Progenitor cell of endocrine pancreas (in vitro differentiated cells): ENCODE measurements at places on chromosomes 3 and 15.

DNA sequence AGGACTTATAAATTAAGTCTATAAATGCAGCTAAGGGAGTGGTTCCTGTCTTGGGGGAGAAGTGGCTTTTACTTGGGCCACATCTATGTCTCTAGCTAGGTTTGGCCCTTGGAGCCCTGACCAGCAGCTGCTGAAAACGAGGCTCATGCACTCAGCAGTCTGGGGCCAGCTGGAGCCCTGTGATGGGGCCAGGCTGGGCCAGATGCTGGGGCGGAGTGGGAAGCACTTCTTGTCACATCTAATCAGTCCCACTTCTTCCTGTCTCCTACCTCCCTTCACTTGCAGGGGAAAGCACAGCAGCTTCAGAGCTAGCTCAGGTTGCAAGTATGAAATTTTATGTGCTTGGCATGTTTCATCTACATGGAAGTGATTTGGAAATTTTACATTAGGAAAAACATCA lies 209.9 kb upstream of the ROPN1 start:
- H3K4me3 ChIP-seq = no peak overlapping the region
- H3K27me3 ChIP-seq = no peaks in the 10 kb centered on the region
- H3K27ac ChIP-seq = no peak overlapping the region
- H3K36me3 ChIP-seq = no peaks in the 10 kb centered on the region
- H3K4me1 ChIP-seq = peaks cover 4% of the 10 kb centered on the region

- no peak for DNase-seq
- no peak overlapping the region for H3K27ac ChIP-seq
- H3K4me3 ChIP-seq = no peak overlapping the region
- H3K27me3 ChIP-seq = no peaks in the 10 kb centered on the region
Observed at GRCh38 chr3:99393961-99394360, 244.4 kb upstream of the COL8A1 start.

DNA sequence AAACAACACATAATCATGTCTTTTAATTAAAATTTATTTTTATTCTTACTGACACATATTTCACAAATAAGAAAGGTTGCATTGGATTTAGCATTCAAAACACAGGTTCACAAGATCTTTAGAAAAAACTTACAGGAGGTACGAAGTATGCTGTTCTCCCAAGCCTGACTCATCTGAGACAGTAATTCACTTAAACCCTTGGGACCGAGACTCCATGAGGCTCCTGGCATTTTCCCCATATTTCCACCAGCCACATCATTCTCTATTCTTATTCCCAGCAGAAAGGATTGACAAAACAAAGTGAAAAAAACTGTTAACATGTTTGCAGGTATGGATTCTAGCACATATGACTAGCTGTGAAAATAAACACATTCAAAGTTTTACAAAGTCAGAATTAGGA lies 52.6 kb downstream of the CNTN3 start:
- no peak overlapping the region for H3K4me3 ChIP-seq
- no peak overlapping the region for H3K27ac ChIP-seq
- peaks cover 4% of the 10 kb centered on the region for H3K4me1 ChIP-seq
- DNase-seq = no peak

DNA sequence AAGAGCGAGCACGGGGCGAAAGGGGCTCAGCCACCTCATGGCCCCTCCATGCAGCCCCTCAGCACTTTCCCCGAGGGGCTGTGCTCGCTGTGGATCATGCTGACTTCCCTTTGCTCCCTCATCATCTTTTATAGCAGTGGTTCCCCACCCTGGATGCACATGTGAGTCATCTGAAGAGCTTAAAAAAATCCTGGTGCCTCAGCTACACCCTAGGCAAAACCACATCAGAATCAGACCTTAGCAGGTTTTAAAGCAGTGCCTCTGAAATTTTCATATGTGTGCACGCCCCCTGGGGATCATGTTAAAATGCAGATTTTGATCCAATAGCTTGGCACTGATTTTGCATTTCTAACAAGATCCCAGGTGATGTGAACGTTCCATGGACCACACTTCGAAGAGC lies 50.9 kb downstream of the FEM1B start:
- no peak overlapping the region for H3K27ac ChIP-seq
- no peaks in the 10 kb centered on the region for H3K4me1 ChIP-seq
- H3K36me3 ChIP-seq = no peaks in the 10 kb centered on the region
- no peak overlapping the region for H3K4me3 ChIP-seq

DNA sequence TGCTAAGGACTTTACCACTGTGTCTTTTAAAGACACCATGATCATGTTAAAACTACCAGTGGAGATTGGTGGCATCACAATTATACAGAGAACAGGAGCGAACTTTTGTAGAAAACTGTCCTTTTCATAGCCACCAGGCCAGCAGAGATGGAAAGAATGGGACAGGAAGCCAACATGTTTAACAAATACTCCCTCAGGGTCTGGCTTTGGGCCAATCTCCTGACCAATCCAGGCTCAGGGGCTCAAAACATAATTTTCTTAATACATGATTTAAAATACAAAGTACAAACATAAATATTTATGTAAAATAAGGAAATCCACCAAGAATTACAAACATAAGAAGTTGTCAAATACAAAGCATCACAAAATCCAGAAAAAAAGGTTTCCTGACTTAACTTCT lies 266.0 kb downstream of the VPS13C start:
- H3K27me3 ChIP-seq = peaks cover 11% of the 10 kb centered on the region
- no peaks in the 10 kb centered on the region for H3K4me1 ChIP-seq
- DNase-seq = no peak
- no peaks in the 10 kb centered on the region for H3K36me3 ChIP-seq
- no peak overlapping the region for H3K4me3 ChIP-seq

DNA sequence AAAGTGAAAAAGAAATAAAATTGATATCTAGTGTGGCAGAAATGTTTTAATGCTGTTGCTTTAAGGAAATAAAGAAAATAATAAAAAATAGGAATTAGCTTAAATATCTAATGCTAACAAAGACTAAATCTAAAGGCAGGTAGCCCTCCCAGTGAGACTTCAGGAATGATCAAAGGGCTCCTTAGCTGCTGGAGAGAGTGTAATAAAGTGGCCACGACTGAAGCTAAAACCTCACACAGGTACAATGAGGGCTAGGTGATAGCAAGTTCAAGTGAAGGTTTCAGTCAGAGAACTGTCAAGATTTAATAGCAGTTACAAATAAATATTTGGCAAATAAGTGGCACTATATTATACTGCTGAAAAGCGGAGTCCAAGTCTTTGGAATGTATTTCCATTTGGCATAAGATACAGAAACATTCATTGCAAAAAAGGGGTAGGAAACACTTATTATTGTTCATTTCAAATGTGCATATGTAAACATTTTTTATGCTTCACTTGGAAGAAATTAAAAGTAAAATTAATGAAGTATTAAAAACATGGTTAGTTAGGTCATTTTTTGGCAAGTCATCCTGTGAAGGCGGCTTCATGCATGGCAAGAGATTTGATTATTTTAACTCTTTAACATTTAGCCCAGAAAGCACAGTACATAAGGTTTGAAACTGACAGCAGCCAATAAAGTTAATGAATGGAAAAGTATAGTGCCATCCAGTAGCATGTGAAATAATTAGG lies 168.2 kb downstream of the ECT2 start:
- H3K4me3 ChIP-seq = peak overlapping the region; percentile 49
- H3K27ac ChIP-seq = peak overlapping the region; percentile 89
- peaks cover 83% of the 10 kb centered on the region for H3K4me1 ChIP-seq
- no peaks in the 10 kb centered on the region for H3K27me3 ChIP-seq
- no peaks in the 10 kb centered on the region for H3K36me3 ChIP-seq

DNA sequence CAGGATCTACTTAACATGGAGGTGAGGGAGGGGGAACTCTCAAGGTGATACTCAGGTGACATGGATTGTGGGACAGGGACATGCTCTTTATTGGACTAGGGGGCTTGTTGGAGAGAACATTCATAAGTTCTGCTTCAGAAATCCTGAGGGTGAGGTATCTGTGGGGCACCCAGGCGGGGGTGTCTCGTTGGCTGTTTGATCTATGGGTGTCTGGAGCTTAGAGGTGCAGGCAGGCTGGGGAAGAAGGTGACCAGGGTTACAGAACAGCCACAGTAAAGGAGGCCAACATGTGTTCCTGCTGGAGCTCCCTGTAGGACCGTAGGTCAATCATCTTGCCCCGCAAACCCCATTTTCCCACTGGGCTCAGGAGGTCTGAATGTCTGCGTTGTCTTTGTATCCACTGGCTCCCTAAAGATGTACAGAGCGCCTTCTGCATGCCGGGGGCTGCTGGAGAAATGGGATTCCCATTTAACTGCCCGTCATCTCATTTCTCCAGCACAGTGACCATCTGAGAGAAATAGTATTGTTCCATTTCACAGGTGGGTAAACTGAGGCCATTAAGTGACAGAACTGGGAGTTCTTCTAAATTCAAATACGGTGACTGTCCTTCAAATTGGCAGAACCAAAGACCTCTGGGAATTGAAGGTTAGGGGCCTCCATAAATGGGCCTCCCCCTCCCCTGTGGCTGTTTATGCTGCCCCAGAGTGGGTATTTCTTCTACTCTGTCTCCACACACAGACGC lies 40.3 kb upstream of the TSEN2 start:
- DNase-seq = no peak
- H3K4me1 ChIP-seq = peaks cover 32% of the 10 kb centered on the region
- peak overlapping the region; percentile 95 for H3K27ac ChIP-seq
- H3K27me3 ChIP-seq = no peaks in the 10 kb centered on the region
- no peaks in the 10 kb centered on the region for H3K36me3 ChIP-seq
